ENCODE measurements at places on chromosomes 12 and 14.
A peak's percentile ranks its signal among the peaks of the same experiment; 100 is the strongest.

DNA sequence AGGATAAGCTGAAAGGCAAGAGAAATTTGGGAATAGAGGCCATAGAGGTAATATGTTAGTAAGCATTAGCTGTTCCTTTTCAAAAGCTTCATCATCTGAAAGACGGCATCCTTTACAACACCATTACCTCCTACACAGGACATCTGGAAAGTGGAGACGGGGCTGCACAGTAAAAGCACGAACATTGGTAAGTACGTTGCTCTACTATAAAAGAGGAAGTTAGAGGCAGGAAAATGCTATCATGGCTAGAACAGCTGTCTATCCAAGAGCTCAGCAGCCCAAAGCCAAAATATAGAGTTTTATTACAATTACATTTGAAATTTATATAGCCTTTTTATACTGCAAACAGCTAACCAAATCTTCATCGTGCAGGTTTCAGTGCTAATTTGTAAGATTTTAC is 172.3 kb upstream of the GRIP1 start:
- DNase-seq, result no peak

DNA sequence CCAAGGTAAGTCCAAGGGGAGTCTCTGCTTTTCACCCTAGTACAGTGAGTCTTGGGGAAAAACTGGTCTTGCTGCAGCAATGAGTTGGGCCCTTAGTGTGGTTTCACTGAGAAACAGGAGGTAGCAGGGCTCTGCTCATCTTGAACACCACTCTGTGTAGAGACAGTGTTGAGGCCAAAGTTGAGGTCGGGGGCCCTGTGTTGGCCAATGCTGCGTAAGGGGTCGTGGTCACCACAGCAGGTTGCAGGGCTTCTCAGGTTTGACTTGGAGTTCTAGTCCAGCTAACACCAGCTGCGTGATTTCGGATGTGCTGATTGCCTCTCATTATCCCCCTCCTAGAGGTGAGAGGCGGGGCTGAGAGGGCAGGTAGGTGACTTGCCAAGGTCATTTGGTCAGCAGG is 807.5 kb downstream of the VRK1 start:
- no peak for DNase-seq

DNA sequence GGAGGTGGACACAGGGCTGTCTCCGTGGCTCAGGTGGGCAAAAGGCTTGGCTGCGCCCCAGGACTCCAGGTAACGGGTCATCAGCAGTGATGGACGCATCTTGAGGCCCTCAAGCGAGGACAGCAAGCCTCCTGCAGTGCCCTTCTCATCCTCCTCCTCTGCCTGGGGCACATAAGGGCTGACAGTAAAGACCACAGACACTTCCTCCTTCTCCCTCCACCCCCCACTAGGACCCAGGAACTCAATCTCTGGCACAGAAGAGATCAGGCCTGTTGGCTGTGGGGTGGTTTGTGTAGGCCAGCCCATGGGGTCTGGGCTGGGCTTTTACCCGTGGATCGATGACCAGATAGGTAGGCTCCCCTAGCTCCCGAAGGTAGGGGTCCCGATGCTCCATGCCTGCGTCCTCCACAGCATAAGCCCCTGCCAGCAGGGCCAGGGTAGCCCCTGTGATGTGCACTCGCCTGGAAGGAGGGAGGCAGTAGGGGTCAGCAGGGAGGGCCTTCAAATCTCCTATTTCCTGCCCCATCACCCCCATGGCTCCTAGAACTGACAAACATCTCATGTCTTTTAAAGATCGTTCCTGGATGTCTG is 5.7 kb downstream of the ADCY4 start:
- no peak for DNase-seq

DNA sequence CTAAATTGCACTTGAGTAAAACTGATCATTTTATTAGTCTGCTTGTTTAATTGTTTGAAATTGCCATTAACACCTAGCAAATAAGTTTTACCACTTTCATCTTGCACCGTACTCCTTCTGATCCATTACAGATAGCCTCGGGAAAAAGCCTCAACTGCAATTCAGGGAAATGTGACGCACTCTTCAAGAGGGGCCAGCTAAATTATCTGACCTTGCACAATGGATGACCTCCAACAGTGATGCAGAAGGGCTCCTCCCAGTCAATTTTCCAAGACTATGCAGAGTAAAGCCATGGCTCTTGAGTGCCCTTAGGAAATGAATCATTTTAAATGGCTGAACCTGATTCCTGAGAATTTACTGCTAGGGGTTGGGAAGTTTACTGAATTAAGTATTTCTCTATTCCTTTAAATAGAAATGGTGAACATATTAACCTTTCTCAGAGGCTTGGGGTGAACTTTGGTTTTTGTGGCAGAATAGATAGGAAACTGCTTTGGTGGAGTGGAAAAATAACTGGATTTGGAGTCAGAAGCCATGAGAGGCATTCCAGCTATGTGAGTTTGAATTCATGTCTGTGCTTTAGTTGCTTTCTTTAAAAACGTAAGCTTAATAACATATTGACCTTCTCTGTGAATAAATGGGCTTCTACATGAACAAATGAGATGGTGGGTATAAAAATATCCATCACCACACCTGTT is 64.8 kb upstream of the OVCH1 start:
- no peak for DNase-seq

GRCh38 chr12:119624966-119625365 is 31.4 kb downstream of the TMEM233 start:
- no peak for DNase-seq

DNA sequence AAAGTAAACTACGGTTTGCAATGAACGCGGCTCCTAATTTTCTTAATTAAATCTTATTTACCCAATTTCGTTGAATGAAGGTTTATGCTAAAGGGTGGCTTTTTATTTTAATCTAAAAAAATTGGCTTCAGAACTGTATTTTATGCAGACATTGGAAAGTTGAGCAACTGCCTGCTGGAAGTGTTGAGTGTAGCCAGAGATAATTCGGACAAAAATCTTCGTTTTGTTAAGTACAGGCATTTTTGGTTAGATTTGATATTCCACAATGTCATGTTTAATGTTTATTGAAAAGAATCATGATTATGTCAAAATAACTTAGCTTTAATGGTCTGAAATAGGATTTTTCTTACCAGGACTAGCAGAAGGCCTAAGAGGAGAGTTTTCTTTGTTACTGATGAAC is 875 bp downstream of the IRAK3 start:
- no peak for DNase-seq

GRCh38 chr14:75476274-75476995 is 45.8 kb upstream of the BATF start:
- no peak for DNase-seq

GRCh38 chr14:73295198-73295796 is 58.0 kb downstream of the PAPLN start:
- DNase-seq, result no peak

- no peak for DNase-seq
Observed at GRCh38 chr12:53501615-53502181, 615 bp downstream of the TARBP2 start.

DNA sequence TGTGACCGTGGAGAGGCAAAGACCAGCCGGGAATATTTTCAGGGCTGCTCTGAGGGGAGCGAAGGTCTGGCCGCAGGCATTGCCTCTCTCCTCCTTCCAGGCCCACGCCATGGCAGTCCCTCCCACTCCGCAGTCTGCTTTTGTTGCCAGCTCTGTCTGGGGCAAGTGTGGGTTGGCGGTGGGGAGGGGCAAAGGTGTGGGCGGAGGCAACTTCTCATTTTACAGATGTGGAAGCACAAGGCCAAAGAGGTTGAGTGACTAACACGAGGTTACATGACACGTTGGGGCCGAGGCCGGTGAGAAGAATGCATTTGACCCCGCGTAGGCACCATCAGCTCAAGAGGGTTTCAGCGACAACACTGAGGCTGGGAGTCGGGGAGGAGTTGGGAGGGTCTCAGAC is 6.1 kb upstream of the FAIM2 start:
- DNase-seq, result no peak

DNA sequence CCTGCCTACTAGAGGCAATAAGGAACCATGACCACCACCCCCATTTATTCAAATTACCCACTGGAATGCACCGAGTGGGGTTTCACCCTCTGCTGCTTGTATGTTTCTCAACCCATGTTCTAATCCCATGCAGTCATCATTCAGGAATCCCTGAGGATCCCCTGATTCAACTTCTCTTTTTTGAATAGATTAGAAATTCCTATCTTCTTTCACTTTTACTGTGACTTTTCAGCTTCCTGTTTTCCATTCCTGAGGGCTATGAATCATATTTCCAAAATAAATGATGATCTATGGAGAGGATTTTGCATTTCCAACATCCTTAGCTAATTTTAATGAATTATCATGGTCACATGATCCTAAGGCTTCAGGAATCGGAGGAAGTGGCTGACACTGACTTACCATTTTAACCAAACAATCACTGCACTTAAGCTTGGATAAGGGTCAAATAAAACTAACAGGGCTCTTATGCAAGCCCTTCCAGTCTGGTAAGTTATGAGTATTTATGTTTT is 19.4 kb upstream of the P2RX4 start:
- no peak for DNase-seq

GRCh38 chr12:95859947-95860850 is 1.4 kb downstream of the SNRPF start:
- DNase-seq, result no peak

GRCh38 chr12:117169548-117169947 is 20.7 kb downstream of the FBXO21 start:
- DNase-seq, result no peak

GRCh38 chr12:51098611-51099010 is 15.2 kb upstream of the CSRNP2 start:
- DNase-seq, result no peak

GRCh38 chr14:39138440-39138839 is 24.3 kb downstream of the GEMIN2 start:
- no peak for DNase-seq

DNA sequence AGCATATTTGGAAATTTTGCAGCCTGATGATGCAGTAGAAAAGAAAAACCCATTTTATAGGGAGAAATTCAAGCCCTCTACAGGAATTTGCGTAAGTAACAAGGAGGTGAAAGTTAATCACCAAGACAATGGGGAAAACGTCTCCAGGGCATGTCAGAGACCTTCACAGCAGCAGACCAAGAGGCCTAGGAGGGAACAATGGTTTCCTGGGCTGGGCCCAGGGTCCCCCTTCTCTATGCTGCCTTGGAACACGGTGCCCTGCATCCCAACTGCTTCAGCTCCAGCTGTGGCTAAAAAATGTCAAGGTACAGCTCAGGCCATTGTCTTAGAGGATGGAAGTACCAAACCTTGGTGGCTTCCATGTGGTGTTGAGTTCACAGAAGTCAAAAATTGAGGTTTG is 6.5 kb upstream of the KRT6C start:
- DNase-seq, result no peak

GRCh38 chr12:98748463-98748862 is 103.4 kb downstream of the APAF1 start:
- DNase-seq, result no peak

DNA sequence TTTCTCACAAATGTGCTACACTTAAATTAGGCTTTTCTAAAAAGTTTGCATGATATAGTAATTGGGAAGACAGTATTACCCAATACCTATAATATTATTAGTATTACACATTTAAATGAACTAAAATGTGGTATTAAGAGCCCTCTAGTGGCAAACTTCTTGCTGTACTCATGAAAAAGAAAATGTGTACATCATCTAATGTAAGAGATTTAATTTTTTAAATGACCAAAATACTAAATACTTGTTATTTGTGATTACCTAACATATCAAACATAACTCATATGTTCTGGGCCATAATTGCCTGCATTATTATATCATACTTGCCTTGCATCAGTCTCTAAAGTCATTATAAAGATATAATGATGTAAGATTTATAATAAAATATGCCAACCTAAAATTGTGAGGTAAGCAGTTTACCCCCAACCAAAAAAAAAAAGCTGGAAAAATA is 64.2 kb downstream of the DNAI7 start:
- DNase-seq, result peak; percentile 5

GRCh38 chr14:59277659-59278058 is 89.2 kb downstream of the DAAM1 start:
- DNase-seq, result no peak

GRCh38 chr12:54428050-54429013 is 9.3 kb upstream of the ITGA5 start:
- no peak for DNase-seq

DNA sequence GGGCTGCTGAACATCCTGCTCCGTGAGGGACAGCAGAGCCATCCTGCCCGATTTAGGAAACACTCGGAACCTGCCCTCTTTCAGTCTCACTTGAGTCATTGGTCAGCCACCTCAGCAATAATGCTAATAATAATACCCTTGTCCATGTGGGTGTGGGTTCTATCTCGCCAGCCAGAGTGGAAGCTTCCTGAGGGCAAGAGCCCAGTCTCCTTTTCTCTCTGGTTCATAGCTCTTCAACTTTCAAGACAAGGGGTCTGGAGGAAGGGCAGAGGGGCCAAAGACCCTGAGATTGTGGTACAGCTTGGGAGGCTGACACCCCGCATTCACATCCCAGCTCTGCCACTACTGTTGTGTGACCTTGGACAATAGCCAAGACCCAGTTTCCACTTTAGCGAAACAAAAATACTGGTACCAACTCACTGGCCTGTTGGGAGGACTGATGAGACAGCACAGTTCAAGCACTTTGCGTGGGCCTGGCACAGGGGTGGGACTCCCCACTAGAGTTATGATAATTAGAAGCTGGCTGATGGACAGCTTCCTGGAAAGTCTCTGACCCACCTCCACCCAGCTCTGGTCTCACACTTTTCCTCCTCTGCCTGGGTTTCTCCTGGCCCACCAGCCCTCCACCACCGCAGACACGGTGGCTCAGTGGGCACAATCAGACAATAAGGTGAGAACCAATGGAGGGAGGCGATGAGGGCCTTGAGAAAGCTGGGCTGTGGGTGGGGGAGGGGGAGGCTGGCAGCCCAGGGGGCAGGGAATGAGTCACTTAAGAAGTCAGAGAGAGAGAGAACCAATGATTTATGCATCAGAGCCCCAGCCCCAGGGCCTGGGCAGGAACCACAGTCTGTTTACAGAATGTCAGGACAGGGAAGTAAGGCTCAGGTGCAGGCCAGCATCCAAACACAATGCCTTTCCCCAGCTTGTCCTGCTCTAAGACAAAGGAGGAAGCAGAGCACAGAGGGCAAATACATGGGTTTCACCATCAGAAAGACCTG is 9.6 kb downstream of the FAIM2 start:
- DNase-seq, result no peak

- no peak for DNase-seq
Observed at GRCh38 chr12:98635657-98636323, 8.8 kb downstream of the IKBIP start.

DNA sequence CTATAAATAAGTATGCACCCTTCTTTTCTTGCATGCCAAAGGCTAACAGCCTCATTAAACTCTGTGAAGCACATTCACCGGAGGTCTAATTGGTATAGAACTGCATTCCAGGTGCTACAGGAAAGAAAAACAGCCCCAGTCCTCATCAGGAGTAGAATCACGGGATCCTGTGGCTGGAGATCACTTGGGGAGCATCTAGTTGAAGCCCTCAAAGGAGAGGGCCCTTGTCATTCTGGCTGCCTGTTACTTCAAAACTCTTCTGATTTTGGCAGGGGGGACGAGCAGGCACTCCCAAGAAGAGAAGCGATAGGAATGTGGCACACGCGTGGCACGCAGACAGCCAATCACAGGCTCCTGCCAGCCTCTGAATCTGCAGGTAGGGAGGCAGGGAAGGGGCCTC is 154.4 kb downstream of the TTC7B start:
- no peak for DNase-seq

All from cerebellar nuclear complex (tissue), 1 donor.